ENCODE measurements at places on chromosomes 4 and X. TPM values are rescaled to one million over a fixed set of nuclear protein-coding genes. Genes with fewer than 3 reads are reported as not detected.

Gene FGF2
- 13.0 TPM for total RNA-seq

- no peaks in the 10 kb centered on the region for H3K27me3 ChIP-seq
- DNase-seq = no peak
- no peak overlapping the region for H3K4me3 ChIP-seq
- no peak overlapping the region for H3K27ac ChIP-seq
- no peaks in the 10 kb centered on the region for H3K4me1 ChIP-seq
Measured at GRCh38 chrX:24692305-24692704, 1.4 kb upstream of the POLA1 start.

DNA sequence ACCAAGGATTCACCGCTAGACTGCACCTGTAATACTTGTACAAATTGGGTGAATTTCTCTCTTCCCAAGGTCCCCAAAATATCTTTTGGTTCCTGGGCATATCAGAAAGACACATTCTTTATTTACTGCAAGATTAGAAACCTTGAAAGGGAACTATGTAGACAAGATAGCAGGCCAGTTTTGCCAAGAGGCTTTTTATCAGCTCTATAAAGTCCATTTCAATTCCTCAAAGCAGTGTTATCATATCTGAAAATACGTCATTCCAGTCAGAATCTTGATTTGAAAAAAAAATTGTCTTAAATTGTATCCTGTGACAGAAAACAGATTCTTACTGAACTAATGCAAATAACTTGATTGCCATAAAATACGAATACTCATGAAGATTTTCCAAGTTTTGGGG is 37.0 kb upstream of the NSG1 start:
- H3K36me3 ChIP-seq = no peaks in the 10 kb centered on the region
- no peak overlapping the region for H3K27ac ChIP-seq
- H3K4me1 ChIP-seq = no peaks in the 10 kb centered on the region
- no peaks in the 10 kb centered on the region for H3K27me3 ChIP-seq

- no peak for DNase-seq
- peaks cover 7% of the 10 kb centered on the region for H3K4me1 ChIP-seq
- no peak overlapping the region for H3K4me3 ChIP-seq
- no peaks in the 10 kb centered on the region for H3K36me3 ChIP-seq
Measured at GRCh38 chr4:125515016-125515415, 200.3 kb downstream of the FAT4 start.

DNA sequence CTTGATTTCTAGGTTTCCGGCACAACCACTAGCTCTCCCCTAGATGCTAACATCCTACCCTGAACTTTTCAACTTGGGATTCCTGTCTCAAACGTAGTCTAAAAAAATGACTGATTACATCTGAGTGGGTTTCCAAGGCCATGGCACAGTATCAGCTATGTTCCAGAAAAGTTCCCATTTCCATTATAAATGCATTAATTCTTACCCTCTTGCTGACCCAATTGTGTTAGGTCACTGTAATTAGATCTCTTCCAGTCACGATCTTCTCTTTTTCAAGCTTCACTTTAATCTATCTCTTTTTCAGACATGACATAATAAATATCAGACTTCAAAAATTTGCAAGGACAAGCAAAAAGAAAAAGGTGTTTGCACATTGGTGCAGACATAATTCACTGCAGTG is 50.6 kb upstream of the PDE5A start:
- no peaks in the 10 kb centered on the region for H3K27me3 ChIP-seq
- no peaks in the 10 kb centered on the region for H3K36me3 ChIP-seq
- H3K4me3 ChIP-seq = no peak overlapping the region
- no peak for DNase-seq

DNA sequence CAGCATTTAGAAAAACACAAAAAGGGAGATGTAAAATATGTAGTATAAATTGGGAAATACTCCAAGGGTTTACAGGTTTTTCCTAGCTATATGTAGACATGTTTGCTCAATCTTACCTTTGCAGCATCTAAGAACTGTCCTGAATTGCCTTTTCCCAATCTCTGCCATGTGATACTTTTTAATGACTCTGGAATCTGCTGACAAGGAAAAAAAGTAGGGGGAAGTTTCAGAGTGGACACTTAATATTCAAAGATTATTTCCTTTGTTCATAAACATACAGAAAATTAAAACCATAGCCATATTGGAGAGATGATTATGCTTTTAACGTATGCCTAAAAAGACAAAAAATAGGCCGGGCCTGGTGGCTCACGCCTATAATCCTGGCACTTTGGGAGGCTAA is 41.4 kb downstream of the ABCB7 start:
- no peaks in the 10 kb centered on the region for H3K36me3 ChIP-seq
- no peak overlapping the region for H3K27ac ChIP-seq
- no peak for DNase-seq
- no peaks in the 10 kb centered on the region for H3K4me1 ChIP-seq

Gene LARP7
- 40.6 TPM for total RNA-seq

Gene CHST7
- 5.7 TPM for total RNA-seq

Gene RPL34
- total RNA-seq = 932 TPM

GRCh38 chrX:148271263-148271662 is 229.2 kb upstream of the AFF2 start:
- no peaks in the 10 kb centered on the region for H3K36me3 ChIP-seq
- H3K27me3 ChIP-seq = no peaks in the 10 kb centered on the region
